RPMI8226 (cell line): ENCODE measurements at places on chromosomes 12 and 14.

GRCh38 chr12:122116707-122117535, 38.4 kb downstream of the MLXIP start:
- no peak for DNase-seq

DNA sequence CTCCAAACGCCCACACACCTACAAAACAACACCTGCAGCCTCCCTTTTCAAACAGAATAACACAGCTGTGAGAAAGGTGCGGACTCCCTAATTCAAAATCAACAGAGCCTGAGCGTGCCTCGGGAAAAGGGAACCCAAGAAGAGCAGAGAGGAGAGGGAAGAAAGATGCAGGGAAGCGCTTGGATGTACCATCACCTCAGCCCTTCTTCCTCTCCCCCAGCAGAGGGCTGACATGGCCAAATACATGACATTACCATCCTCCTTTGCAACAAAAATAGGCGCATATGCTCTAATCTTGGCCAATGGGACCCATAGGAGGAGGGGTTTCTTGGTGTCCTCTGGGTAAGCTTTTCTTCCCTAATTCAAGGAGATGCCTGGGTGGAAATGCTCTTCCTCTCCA, 78.0 kb downstream of the CPSF2 start:
- no peak for DNase-seq

- DNase-seq = no peak
These were observed 27.6 kb downstream of the LRFN5 start for GRCh38 chr14:41634286-41634685.

DNA sequence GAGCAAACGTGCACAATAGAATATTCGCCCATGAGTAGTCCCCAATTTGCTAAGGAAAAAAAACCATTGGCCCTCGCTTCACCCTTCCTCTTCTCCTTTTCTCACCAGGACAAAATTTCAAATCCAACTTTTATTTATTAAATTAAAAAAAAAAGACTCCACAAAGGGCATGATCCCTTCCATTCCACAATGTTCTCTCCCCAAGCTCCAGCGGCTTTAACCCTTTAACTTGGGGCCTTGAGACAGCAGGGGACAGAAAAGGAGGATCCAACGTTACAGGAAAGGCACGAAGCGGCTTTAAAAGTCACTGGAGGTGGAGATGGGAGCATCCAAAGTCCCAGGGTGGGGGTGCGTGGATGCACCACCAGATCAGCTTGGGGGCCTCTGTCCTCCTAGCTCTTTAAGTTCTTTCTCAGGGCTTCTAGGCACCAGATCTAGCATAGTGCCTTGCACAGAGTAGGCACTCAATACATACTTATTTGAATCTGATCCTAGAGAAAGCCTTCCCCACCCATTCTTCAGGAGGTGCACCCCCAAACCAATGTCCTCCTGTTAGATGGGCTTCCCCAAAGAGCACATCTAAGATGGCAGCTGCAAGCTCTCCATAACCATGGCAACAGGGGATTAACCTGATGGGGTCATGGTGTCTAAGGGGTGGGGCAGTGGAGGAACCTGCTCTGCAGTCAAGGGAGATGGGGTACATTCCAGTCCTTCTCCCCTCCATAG, 5.2 kb upstream of the AAAS start:
- DNase-seq = no peak
